NCI-H1417 treated with DMSO at 0.1 percent for 48 hours (cell line): ENCODE measurements at places on chromosomes 1 and 21.

- no peak for DNase-seq
Measured at GRCh38 chr1:211677659-211678058, 2.2 kb upstream of the NEK2 start.

DNA sequence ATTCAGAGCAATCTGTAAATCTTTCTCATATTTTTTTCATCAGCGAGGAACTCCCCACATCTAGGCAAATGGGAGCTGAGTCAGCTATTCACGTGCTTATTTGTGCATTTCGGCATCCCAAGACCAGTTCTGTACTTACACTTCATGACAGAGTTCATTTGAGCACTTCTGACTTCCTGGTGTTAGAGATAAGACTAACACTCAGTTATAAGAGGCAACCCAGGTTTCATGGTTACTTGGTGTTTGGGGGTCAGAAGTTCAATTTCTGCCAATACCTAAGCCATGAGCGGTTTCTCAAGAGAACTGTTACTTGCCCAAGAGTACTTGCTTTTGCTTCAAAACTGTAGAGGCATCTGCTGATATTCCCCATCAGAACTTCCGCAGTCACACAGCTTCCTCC lies 24.1 kb upstream of the DESI2 start:
- no peak for DNase-seq

DNA sequence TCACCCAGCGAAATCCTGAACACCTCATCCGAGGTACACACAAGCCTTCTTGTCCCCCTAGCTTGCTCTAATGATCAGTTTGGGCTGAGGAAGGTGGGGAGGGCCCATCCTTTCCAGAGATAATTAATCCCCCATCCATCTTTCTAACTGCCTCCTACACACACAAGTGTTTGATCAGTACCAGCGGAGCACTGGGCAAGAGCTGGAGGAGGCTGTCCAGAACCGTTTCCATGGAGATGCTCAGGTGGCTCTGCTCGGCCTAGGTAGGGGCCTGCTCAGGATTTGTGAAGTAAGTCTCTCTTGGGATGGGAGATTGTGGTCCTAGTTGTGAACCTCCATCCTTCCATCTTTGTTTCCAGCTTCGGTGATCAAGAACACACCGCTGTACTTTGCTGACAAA lies 5.8 kb downstream of the ANXA9 start:
- peak; percentile 19 for DNase-seq

DNA sequence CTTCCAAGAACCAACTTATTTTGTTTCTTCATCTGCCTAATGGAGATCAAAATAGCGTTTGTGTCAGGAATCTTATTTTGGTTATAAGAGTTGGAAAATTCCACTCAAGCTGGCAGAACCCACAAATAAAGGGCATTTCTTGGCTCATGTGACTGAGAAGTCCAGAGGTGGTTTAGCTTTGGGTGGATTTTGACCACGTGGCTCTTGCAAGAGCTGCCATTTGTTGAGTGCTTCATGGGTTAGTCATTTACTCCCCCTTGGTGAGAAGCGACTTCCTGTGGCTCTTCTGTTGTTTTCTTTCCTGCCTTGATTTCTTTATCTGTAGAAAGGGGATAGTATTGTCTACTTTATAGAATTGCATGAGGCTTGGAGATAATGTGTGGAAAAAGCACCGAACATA lies 9.5 kb upstream of the RNF186 start:
- DNase-seq, result no peak

DNA sequence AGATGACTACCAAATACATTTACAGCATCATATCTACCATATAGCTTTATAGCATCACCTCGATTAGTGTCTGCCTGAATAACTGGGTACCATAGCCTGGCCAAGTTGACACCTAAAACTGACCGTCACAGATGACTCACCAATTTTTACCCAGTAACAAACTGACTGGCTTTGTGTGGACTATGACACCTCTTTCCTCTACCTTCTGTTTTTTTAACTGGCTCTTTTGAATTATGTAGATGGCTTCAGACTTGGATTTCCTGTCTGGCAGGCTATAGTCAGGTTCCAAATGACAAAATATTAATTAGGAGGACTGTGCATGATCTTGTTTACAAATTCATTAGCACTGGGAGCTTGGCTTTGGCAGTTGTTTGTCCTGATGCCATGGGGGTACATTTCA lies 360.3 kb downstream of the TGFB2 start:
- DNase-seq, result no peak

- no peak for DNase-seq
Measured at GRCh38 chr1:164748253-164748899, 189.4 kb downstream of the PBX1 start.
